ENCODE measurements at places on chromosomes 2 and 18. TPM values are rescaled to one million over a fixed set of nuclear protein-coding genes. Genes with fewer than 3 reads are reported as not detected.

The EPB41L3 gene
- polyA plus RNA-seq, result 134 TPM

The RALB gene
- polyA plus RNA-seq, result not detected

The GAL3ST2 gene
- polyA plus RNA-seq, result not detected

The XIRP2 gene
- 198 TPM for polyA plus RNA-seq

The POTEJ gene
- not detected for polyA plus RNA-seq

The FAM98A gene
- polyA plus RNA-seq, result 41.0 TPM

The ACAA2 gene
- 55.5 TPM for polyA plus RNA-seq

The REL gene
- 4.7 TPM for polyA plus RNA-seq

The CRYGD gene
- polyA plus RNA-seq, result not detected

The IGFBP5 gene
- polyA plus RNA-seq, result 936 TPM

The RESP18 gene
- polyA plus RNA-seq, result not detected

The KIAA2012 gene
- polyA plus RNA-seq, result 0.36 TPM

The M1AP gene
- 0.23 TPM for polyA plus RNA-seq

The SLC40A1 gene
- 52.0 TPM for polyA plus RNA-seq

The ZSWIM2 gene
- polyA plus RNA-seq, result not detected

The LBH gene
- polyA plus RNA-seq, result 27.1 TPM

The FOXD4L1 gene
- not detected for polyA plus RNA-seq

The STK16 gene
- polyA plus RNA-seq, result 19.6 TPM

The GPR45 gene
- polyA plus RNA-seq, result not detected

The CCDC74B gene
- not detected for polyA plus RNA-seq

The ECEL1 gene
- polyA plus RNA-seq, result 0.42 TPM

The LOXHD1 gene
- polyA plus RNA-seq, result 1.7 TPM

The NT5C1B gene
- polyA plus RNA-seq, result 0.69 TPM

The AGXT gene
- polyA plus RNA-seq, result not detected

The RAX gene
- not detected for polyA plus RNA-seq

The ZNF519 gene
- not detected for polyA plus RNA-seq

The EFHD1 gene
- 14.9 TPM for polyA plus RNA-seq

The CNNM3 gene
- 13.1 TPM for polyA plus RNA-seq

The C2orf80 gene
- not detected for polyA plus RNA-seq

The SP110 gene
- polyA plus RNA-seq, result 12.7 TPM

The DLX1 gene
- polyA plus RNA-seq, result 0.29 TPM

The SNORC gene
- polyA plus RNA-seq, result 2.3 TPM

The ANO7 gene
- polyA plus RNA-seq, result 1.1 TPM

The TRIM43 gene
- polyA plus RNA-seq, result not detected

The AFF3 gene
- polyA plus RNA-seq, result 4.9 TPM
